ENCODE measurements at places on chromosomes 2 and 18.

DNA sequence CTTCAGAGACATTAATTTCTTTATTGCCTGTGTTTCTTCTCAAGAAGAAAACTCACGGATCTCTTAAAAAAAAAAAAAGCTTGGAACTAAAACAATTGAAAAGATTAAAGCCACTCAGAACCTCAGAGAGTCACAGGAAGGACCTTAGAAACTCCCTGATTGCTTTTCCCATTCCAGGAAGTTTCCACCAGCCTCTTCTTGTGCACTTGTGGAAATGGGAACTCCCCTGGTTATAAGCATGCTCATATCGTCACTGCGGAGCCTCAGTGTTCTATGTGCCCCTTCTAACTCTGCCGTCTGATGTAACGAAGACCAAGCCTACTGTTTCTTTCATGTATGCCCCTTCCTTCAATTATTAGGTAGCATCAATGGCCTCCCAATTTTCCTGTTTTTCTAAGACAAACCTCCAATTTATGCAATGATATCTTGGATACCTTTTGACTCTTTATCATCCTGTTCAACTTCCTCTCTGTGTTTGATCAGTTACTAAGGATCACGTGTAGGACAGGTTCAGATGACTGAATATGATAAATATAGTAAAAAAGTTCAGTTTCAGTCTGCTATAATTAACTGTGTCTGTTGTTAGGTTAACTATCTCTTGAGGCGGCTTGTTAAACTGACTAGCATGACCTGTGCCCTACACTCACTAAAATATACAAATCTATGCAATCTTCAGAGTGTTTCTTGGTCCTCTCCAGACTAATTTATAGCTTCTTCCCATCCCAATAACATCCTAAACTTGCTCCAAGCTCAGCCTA, 593.7 kb upstream of the CHAC2 start:
- no peak for DNase-seq

DNA sequence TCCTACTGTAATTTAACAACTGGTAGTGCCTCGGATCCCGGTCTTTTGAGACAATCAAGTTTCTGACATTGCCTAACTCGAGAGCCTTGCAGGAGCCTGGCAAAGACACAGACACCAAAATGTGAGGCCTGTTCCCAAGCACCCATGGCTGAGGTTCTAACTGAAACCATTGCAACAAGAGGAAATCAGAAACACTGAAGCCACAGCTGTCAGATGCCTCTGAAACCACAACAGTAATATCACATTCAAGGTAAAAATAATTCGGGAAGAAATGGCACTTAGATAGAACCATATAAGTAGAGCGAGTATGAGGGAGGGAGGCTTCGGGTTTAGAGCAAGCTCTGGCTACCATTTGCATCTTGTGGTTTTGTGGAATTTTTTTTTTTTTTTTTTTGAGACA, 285.9 kb downstream of the FBXO15 start:
- DNase-seq, result no peak

GRCh38 chr2:171524018-171524401, 1.7 kb downstream of the CYBRD1 start:
- peak; percentile 29 for DNase-seq

- DNase-seq, result no peak
Measured at GRCh38 chr2:60513996-60514395, 39.5 kb downstream of the BCL11A start.

DNA sequence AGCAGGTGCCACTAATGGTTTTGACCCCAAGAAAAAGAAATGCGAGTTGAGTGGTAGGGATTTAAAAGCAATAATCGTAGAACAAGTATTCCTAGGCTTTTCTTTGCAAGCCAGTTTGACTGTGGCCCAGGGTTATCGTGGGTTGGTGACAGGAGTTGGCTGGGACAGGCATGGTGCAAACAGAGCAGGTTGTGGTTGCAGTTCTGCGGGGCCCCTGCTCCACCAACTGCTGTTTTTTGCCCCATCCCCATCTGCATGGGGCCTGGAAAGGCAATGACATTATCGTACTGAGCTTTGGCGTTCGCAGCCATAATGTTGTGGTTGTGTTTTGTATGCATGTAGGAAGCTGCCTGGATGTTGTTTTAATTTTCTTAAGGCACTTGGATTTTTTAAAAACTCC, 274.0 kb downstream of the TSN start:
- DNase-seq, result no peak

DNA sequence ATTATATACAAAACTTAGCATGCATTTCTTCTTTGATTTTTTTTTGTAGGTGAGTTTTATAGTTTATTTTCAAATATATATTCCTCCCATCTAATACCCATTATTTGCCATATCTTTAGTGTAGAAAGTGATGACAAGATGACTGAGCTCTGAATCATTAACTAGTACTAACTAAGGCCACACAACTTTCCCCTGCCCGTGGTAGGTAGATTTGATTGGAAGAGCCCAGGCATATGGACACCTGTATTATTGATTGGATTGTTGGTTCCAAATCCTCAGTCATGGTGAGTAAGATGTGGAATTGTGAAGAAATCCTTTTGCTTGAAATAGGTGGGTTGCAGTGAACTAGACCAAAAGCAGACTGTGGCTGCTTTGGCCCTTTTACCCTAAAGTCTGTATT, 54.8 kb downstream of the ABI2 start:
- DNase-seq, result no peak

- DNase-seq, result no peak
Measured at GRCh38 chr2:48617618-48618017, at the start of gene GTF2A1L. GTF2A1L (plus strand) TSS chr2:48617856; CDS start chr2:48617875, 19 bp downstream.

DNA sequence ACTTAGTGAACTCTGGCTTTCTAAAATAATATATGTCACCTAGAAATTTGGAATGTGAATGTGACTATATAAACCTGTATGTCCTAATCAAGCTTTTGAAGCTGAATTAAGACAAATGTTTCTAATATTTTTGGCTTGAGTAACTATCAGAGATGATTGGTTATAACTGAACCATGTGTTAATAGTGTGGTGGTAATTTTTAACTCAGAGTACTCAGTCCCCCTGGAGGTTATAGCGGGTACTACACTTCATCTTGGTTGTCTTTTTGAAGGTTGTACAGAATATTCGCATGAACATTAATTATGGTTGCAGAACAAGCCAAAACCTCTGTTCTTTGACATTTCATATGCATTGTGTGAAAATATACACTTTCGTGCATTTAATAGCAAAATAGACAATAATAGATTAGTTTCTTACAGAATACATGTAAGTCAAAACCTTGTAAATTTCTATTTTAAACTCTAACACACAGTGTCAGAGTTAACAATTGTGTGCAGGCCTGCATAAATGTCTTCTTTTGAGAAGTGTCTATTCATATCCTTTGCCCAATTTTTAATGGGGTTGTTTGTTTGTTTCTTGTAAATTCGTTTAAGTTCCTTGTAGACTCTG, 86.0 kb downstream of the OSBPL6 start:
- peak; percentile 66 for DNase-seq

- no peak for DNase-seq
Measured at GRCh38 chr2:75007819-75008218, 49.4 kb downstream of the POLE4 start.

DNA sequence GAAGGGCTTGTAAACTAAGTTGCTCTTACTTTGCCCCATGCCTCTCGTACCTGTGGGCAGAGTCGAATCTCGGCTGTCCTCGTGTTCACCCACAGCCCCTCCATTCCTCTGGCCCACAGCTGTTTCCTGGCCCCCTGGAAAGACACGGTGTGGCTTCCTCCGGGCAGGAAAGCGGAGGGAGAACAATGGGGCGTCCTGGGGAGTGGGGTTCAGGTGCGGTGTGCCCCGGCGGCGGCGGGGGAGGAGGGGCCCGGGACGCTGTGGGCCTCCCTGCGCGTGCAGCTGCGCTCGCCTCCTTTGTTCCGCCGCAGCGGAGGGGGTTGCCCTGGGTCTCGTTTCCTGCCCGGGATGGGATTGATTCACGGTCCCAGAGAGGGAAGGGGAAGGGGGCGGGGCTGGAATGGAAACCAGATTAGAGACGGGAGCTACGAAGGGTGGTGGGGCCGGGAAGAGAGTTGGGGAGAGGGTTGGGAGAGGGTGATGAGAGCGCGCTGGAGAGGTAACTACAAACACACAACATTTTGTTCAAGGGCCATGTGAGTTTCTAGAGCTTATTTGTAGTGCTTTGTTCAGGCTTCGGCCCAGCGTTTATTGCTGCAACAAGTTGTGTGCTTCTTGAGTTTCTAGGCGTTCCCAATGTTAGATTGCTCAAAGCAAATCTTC, 796 bp downstream of the MYO1B start:
- DNase-seq, result peak; percentile 66

DNA sequence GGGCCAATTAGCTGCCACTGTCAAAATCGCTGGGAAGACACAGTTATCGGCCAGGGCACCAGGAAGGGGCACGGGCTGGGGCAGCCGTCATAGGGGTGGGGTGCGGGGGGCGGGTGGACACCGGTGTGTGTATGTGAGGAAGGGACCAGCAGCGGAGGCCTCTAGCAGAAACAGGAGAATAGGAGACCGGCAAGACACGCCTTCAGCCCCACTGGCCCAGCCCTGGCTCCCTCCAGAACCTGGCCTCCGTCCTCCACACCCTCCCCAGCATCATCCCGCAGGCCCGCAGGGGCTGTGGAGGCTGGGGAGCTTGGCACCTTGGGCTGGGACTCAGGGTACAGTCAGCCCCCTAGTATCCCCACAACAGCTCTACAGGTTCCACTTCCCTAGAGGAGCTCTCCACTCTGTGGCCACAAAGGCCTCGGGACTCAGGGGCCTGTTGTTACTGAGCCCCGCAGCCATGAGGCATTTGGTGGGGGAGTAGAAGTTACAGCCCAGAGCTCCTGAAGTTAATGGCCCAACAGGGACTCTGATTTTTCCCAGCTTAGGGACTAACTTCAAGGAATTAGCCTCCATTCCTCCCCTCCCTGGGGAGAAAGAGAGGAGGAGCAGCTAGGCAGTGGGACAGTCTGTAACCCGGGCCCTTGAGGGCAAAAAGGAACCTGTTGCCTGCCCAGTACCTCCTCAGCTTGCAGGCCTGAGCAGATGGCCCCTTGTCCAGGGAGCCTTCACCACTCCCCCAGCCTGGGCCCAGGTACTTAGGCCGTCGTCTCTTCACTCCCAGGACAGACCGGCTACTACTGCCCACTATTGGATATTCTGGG, 19.9 kb downstream of the SH2D6 start:
- DNase-seq, result no peak

GRCh38 chr2:778731-779350, 101.6 kb upstream of the TMEM18 start:
- no peak for DNase-seq

GRCh38 chr2:29040552-29040951, 33.8 kb downstream of the PCARE start:
- no peak for DNase-seq

GRCh38 chr2:3406501-3406900, 27.0 kb downstream of the TRAPPC12 start:
- DNase-seq, result no peak

DNA sequence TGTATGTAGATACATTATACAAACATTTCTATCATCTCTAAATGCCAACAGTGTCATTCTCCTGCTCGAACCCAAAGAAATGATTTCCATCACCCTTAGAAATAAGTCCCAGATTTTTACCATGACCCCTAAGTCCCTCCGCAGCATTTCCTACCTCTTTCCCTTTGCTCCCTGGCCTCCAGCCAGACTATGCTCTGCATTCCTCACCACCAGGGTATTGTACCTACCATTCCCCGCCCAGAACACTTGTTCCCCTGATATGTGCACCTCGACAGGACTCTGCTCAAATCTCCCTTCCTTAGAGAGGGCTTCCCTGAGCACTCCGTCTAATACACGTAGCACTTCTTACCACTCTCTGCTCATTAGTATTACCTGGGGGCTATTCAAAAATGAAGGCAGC, 630.2 kb downstream of the ARHGAP15 start:
- no peak for DNase-seq

- no peak for DNase-seq
Measured at GRCh38 chr2:199449455-199449854, 8.3 kb downstream of the SATB2 start.

- DNase-seq, result no peak
Measured at GRCh38 chr18:32446780-32447179, 23.9 kb downstream of the GAREM1 start.

DNA sequence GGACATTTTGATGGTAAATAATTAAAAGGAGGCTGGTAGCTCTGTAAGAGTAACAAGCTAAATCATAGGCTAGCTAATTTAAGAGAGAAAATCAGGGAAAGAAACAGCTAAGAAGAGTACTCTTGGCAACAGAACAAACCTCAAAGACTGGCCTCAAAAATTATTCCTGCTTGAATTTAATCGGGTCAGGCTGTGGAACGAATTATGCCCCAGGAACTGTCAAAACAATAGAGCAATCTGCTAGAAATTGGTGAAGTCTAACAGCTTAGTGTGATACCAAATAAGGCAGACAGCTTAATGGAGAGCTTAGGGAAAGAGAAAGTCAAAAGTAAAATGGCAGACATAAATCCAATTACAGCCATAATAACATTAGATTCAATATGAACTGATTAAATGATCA, 215.7 kb downstream of the MREG start:
- DNase-seq, result no peak

- no peak for DNase-seq
Measured at GRCh38 chr2:128799730-128800129, 481.1 kb upstream of the HS6ST1 start.

DNA sequence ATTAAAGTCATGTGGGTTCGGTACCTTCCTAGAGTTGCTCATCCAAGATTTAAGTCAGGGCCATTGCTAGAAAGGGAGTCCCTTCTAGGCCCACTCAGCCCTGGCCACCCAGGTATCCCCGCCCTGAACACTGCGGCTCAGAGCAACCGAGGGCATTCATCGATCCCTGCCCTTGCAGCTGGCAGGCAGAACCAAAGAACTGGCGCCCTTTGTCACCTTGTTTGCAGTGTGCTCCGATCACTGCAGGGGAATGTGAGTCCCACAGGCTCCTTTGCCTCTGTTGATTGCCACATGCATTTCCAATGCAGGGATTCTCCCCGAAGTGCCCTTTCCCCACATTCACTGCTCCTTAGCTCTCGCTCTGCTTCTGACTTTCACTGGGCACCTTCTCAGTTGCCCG, 108.5 kb downstream of the CMPK2 start:
- no peak for DNase-seq

- DNase-seq, result no peak
Measured at GRCh38 chr2:239930378-239930777, 94.8 kb downstream of the NDUFA10 start.

GRCh38 chr18:28584731-28585130, 407.8 kb upstream of the CDH2 start:
- DNase-seq, result peak; percentile 72

GRCh38 chr2:36696533-36696932, at the start of gene VIT:
VIT (plus strand) TSS chr2:36696707; CDS start chr2:36716371, 19,664 bp downstream.
- peak; percentile 27 for DNase-seq

- no peak for DNase-seq
Measured at GRCh38 chr2:43347746-43348145, 121.3 kb upstream of the ZFP36L2 start.

DNA sequence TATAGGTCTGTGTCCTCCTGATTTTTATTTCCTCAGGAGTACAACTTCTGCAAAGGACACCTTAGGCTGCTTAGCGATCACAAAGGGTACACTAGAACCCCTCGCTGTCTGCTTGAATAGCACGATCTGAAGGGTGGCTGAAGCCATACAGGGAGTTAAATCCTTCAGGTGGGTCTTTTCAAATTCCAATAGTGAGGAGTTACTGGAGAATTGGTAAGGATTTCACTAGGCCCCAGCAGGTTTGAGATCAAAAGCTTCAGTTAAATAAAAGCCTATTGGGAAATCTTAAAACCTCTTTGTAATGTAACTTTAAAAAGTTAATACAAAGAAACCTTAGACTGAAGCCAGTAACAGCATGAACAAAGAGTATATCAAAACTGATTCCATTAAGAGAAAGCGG, 613.1 kb downstream of the ZEB2 start:
- DNase-seq, result no peak

- DNase-seq, result no peak
Measured at GRCh38 chr2:7014174-7014640, 97.0 kb downstream of the RNF144A start.

GRCh38 chr18:48813321-48813720, 137.4 kb downstream of the SMAD7 start:
- no peak for DNase-seq

- DNase-seq, result no peak
Measured at GRCh38 chr2:48464264-48464795, 65.6 kb upstream of the STON1 start.
